ENCODE measurements at places on chromosomes 7 and 10.

DNA sequence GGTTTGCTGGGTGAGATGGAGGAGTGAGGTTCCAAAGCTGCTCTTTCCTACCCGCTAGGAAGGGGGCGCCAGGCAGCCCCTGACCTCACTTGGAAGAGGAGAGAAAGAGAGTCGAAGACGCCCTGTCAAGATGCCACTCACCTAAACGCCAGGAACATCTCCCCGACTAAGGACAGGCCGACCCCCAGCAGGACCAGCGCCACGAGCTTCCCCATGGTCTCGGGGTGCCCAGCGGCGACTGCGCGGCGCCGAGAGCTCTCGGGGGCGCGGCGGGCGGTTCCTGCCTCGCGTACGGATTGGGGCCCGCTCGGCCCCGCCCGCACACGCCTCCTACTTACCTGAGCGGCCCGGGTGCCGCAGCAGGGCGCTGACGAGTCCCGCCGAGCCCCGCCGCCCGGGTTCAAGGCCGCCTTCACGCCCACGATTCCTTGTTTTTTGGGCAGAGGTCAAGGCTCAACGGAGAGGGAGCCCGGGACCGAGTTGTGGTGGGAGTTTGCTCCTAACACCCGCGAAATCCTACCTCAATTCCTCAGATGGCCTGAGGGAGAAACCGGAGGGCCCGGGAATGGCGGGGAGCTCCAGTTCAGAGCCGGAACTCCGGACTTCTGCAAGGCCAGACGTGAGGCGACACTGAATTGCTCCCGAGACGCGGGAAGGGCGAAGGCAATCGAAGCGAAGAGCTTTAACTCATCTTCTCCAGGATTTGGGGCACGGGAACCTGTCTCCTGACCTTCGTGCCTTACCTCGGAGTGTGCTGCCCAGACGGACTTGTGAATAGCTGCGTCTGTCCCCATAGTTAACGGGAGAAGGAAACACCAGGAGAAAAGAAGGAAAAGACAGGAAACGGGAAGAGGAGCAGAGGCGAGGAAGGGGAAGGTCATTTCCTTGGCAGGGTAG, at the start of gene PON3:
TSS of gene PON3 (minus strand) at position 240 of the 897 bp plus-strand sequence. CDS start at position 215, 25 bp downstream.
- DNase-seq, result no peak

GRCh38 chr7:138151731-138152577, 75.7 kb downstream of the AKR1D1 start:
- DNase-seq, result no peak

DNA sequence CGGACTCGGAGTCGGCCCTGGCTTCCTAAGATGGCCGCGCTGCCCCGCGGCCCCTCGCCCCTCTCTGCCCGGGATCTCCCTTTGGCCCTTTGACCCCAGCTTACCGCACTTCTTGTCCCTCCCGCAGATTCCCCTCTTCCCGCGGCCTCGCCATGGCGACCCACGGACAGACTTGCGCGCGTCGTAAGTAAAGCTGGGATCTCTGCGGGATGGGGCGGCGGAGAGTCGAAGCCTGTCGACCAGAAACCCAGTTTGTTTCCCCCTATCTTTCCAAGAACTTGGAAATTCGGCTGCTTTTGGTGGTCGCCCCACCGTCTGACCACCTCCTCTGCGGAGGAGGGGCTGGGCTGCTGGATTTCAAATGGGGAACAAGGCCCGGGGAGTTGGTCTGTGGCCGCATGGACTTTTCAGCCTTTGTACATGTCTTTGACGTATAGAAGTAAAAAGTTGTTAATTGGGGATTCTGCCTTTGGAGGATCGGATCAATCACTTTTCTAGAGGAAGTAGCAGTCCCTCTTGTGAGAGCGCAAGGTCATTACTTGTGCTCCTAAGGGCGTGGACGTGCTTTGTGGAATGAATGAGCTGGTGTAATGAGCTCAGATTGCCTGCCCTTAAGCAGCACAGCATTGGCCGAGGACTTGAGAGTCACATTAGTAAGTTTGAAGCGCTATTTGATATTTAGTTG, 553 bp downstream of the VDAC2 start:
- DNase-seq, result no peak

- DNase-seq, result no peak
Observed at GRCh38 chr7:148422030-148422429, 168.5 kb upstream of the C7orf33 start.

- no peak for DNase-seq
Observed at GRCh38 chr10:104923501-104923900, 282.4 kb downstream of the SORCS3 start.

GRCh38 chr10:98259606-98260315, 8.2 kb downstream of the LOXL4 start:
- no peak for DNase-seq

GRCh38 chr7:52719677-52720076, 315.8 kb upstream of the POM121L12 start:
- no peak for DNase-seq

GRCh38 chr7:45434167-45434784, 139.9 kb upstream of the ADCY1 start:
- no peak for DNase-seq

GRCh38 chr10:71831646-71832552, 19.2 kb downstream of the PSAP start:
- DNase-seq, result no peak

DNA sequence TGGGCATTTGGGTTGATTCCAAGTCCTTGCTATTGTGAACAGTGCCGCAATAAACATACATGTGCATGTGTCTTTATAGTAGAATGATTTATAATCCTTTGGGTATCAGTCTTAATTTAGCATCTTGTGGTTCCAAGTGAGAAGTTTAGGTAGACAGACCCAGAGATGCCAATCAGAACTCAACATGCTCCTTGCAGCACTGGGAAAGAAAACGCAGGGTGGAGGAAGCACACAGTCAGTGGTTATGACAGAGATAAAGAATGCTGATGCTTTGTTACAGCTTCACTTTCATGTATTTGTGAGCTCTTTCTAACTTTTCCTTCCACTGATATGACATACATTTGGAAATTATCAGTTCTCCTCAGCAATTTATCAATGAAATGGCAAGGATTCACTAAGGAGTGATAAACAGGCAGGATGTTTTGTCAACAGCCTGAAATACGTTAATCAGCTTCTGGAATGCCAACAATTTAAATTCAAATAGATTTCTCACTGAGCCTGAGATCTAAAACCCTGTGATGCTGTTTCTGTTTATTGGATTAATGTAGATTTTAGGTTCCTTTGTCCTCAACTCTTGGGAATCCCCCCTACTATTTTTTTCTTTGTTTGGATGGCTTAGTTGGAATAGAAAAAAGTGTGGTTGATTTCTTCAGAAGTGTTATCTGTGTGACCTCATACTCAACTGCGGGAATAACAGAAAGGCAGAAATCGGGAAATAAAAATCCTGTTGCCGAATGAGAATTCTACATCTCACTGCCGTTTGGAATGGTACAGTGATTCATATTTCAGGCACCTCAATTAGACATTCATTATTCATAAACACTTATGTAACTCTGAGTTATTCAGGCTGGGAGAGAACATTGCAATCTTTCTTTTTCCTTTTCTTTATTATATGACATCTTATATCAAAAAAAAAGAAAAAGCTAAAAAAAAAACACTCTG, 675.0 kb downstream of the CNTNAP2 start:
- DNase-seq, result no peak

DNA sequence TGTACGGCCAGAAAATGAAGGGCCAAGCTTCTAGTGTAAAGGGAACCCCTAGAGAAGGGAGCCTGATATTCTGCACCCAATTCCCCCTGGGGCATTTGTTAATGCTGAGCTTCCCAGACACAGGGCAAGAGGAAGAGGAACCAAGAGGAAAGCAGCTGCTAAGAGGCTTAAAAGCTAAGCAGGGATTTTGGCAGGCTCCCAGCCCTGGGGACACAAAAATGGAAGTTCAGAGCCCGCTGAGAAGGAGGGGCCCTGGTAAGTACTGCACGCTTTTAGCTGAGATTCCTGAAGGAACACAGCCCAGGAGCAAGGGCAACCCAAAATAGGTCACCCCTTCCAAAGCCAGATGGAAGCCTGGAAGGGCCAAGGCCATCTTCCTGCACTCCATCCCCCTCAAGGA, 387.3 kb upstream of the MGMT start:
- DNase-seq, result peak; percentile 20

GRCh38 chr7:98872328-98872924, 2.6 kb upstream of the TMEM130 start:
- no peak for DNase-seq

- DNase-seq, result no peak
Observed at GRCh38 chr10:19683356-19683755, 132.9 kb upstream of the PLXDC2 start.

DNA sequence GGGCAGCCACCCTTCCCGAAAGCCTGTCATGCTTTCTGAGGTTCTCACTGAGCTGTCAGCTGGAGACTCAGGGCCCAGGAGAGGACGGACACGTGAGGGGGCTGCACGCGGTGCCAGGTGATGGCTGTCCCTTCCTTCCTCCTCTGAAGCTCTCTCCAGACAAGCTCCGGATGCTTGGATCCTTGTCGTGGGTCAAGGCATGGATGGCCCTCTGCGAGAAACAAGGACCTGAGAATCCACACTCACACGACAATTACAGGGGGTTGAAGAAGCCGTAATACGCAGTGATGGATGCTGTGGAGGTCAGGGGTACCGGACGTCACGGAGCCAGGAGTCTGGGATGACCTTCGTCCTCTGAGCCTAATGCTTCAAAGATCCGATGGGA, 170.3 kb downstream of the USP6NL start:
- DNase-seq, result no peak

GRCh38 chr10:69878038-69878437, 76.3 kb downstream of the COL13A1 start:
- DNase-seq, result no peak

DNA sequence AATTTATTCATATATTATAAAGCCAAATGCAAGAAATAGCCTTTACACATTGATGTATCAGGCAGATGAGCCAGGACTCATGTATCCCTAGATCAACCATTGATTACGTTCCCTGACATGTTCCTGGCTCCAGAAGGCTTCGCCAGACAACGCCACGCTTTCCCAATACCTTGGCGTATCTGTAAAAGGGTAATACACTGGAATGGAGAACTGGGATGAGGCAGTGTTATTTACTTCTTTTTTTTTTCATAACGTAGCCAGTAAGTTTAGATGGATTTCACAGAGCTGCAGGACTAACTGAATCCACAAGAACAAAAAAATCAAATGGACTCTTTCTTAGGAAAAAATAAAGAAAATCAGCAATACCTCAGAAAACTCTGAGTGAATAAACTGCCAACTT, 588.1 kb upstream of the SEMA3D start:
- DNase-seq, result no peak

DNA sequence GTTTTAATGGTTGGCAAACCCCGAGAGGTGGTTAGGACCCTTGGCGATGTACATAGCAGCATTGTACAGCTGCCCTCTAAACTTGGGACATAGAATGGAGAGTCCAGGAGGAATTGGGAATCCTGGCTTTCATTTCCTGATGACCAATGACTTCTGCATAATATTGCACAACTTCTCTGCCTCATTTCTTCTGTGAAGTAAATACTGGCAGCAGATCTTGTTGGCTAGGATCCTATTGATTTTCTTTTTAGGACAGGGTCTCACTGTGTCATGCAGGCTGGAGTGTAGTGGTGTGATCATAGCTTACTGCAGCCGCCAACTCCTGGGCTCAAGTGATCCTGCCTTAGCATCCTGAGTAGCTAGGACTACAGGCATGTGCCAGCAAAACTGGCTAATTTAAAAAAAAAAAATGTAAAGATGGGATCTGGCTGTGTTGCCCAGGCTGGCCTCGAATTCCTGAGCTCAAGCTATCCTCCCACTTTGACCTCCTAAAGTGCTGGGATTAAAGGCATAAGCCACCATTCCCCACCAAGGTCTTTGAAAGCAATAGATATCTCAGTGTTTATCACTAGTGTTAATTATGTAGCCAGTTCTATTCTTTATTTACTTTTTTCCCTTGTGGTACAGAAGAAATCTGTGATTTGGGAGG, 58.1 kb downstream of the PODXL start:
- DNase-seq, result no peak

DNA sequence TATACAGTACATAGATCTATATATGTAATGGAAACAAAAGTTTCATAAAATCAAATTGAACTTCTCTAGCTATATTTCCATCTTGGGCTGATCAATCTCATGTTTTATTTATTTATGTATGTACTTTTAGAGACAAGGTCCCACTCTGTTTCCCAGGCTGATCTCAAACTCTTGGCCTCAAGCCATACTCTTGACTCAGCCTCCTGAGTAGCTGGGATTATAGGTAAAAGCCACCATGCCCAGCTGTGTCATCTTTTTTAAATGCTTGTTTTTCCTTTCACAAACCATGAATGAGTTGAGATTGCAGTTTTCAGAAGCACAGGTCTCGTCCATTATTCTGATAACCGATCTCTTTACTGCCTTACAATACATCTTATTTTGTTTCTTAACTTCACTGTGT, 400.9 kb downstream of the KCNMA1 start:
- DNase-seq, result no peak

DNA sequence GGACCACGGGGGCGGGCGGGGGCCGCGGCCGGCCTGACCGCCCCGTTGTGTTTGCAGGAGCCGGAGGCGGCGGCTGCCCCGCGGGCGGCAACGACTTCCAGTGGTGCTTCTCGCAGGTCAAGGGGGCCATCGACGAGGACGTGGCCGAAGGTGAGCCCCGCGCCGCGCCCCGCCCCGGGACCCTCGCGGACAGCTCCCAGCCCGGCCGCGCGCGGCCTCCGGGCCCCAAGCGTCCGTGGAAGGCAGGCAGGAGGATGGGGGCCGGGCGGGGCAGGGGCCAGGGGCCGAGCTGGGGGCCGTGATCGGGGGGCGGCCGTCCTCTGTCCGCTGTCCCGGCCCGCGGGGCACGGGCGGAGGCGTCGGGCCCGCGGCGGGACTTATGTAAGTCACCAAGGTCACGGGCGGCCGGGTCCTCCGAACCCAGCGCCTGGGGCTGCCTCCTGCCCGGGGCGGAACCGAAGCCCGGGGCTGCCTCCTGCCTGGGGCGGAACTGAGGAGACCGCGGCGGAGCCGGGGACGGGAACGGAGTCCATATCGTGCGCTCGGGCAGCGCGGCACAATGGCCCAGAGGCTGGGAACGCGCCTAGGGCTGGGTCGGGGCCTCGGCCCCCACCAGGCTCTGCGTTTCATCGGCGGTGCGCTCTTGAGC, 497 bp downstream of the PPP2R2D start:
- DNase-seq, result peak; percentile 44

DNA sequence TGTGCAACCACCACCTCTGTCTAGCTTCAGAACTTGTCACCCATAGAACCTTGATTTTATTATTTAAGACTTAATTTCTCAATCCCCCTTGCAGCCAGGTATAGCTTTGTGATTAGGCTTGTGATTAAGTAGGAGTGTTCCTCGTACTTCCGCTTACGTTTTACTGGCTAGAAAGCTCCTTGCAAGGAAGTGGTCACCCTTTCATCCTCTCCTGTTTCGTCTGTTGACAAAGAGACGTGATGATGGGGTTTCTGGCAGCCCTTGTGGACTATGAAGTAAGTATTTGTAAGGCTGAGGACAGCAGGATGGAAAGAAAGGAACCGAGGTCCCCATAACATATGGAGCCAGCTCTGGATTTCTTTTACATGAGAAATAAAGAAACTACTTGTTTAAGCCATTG, 86.5 kb upstream of the KDM7A start:
- DNase-seq, result no peak

DNA sequence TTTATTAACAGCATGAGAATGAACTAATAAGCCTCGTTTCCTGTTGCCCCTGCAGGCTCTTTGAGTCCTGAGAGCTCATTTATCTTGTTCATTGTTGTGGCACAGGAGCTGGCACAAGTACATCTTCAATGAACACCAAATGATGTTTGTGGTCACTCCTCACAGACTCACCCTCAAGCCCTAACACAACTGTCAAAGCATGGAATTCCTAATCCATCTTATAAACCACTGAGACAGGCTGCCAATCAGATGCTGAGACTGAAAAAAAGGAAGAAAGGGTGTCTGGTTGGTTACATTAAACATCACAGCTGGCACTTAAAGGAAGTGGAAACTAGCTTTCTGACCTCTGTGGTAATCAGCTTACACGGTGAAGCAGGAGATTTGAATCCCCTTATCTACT, 7.7 kb upstream of the CCDC172 start:
- no peak for DNase-seq

Measured in hippocampal formation (tissue), 2 donors.